ENCODE measurements at places on chromosomes 4 and X. TPM values are rescaled to one million over a fixed set of nuclear protein-coding genes. Genes with fewer than 3 reads are reported as not detected.

DNA sequence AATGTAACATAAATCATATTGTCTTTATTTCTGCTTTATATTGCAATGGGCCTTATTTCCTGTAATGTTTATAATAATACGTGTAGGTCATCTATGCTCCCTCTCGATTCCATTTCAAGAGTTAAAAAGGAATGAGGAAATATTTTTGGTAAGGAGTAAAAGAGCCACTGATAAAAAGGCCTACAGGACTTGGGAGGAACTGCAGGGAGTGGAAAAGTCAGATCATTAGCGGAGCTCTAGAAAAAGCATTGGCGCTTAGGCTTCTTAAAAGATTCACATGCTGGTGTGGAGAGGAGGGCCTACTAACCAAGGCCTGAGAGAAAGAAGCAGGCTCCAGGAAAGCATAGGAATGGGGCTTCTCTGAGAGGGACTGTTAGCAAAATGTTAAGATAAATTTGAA is 82.9 kb upstream of the PNPLA4 start:
- no peak for DNase-seq

Gene SSR4
- 252 TPM for total RNA-seq

Gene CXCR3
- total RNA-seq, result not detected

DNA sequence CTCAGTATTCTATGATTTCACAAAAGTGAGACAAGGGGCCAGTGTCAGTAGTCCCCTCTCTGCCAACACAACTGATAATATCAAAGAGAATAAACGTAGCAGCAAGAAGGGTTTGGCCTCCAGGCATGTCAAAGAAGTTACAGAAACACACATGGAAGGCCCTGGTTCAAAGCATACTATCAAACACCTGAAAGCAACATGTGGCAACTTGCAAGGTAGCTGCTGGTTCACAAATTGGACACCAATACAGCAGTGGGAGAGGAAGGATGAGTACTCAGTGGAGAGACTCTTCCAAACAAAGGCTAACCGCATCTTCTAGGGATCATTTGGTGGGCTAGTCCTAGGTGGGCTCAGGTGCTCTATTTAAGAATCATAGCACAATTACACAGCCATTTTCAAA is 74.9 kb upstream of the MAOA start:
- peak; percentile 29 for DNase-seq

DNA sequence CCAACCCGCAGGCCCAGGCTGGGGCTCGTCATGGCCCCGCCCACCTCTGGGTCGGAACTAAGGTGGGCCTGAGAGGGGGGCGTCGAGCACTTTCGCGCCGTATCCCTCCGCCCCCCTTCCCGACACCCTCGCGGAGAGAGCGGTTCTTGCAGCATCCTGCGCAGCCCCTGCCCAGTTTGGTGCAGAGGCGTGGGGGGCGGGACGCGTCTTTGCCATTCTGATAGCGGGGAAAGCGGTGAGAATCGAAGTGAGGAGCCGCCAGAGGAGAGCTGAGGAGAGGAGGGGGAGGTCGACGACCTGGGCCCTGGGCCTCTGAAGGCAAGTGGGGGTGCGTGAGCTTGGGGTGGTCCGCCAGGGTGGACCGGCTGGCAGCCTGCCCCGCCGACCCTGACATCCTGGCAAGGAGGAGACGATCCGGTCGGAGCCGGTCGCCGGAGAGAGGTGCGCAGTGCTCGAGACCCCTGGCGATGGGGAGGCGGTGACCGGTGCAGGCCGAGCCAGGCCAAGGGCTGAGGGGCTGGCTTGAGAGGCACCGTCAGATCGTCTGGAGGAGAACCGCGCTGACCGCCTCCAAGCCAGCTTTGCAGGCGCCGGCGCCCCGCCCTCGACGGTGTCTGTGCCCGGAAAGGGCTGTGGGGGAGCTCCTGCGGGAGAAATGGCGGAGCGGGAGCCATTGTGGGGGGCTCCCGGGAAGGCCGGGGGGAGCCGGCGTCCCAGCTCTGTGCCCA is 25.5 kb downstream of the GPRASP3 start:
- DNase-seq, result no peak

Gene PRDM8
- 7.0 TPM for total RNA-seq

DNA sequence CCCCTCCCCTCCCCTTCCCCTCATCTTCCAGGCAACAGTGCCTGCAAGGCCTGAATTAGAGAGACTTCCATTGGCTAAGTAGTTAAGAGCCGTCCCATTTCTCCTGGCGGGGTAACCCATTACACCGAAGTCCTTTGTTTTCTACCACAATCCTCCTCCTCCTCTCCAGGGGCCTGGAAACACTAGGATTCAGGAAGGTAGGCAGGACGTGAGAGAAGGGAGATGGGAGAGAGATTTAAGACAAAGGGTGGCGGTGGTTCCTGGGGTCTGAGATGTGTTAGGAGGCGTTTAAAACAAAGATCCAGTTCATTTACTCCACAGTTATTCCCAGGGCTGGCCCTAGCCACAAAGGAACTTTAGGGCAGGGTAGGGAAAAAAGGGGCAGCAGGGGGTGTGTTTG is 28.0 kb downstream of the NYX start:
- no peak for DNase-seq

DNA sequence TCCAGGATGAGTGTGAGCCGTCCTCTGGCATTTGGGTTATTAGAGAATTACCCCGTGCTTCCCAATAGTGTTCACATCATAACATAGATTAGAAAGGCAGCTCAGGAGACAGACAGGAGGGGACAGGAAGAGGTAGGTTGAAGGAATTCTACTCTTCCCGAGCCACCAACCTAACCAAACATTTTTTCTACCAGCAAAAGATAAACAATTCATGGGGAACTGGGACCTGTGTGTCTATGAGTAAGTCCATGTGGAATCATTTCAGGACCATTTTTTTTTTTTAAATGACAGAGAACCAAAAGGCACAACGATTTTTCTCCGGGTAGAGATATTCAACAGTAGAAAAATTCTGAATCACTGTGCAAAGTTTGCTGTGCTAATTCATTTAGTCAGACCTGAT is 174.2 kb upstream of the ETNPPL start:
- DNase-seq, result no peak

Gene TEX13B
- not detected for total RNA-seq

Gene AMBN
- not detected for total RNA-seq

Gene ARMCX4
- 20.3 TPM for total RNA-seq

GRCh38 chr4:6668391-6668790 is 25.3 kb upstream of the S100P start:
- DNase-seq, result no peak

Gene HTR2C
- not detected for total RNA-seq

DNA sequence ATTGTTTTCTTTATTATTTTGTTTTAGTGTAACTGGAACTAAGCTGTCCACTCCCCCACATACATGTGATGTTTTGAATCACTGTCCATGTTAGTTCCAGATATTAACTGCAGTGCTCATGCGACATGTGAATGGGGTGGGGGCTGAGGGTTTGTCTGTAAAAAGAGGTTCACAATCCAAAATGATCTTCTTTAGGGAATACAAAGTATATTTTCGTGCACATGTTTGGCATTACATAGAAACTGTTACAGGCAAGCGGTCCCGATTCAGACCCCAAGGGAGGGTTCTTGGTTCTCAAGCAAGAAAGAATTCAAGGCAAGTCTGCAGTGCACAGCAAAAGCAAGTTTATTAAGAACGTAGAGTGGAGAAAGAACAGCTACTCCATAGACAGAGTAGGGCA is 296.5 kb upstream of the CLNK start:
- no peak for DNase-seq

Gene CLDN34
- 0.98 TPM for total RNA-seq

Gene DCAF4L1
- total RNA-seq, result 0.33 TPM

Gene MAGIX
- total RNA-seq, result 12.4 TPM

DNA sequence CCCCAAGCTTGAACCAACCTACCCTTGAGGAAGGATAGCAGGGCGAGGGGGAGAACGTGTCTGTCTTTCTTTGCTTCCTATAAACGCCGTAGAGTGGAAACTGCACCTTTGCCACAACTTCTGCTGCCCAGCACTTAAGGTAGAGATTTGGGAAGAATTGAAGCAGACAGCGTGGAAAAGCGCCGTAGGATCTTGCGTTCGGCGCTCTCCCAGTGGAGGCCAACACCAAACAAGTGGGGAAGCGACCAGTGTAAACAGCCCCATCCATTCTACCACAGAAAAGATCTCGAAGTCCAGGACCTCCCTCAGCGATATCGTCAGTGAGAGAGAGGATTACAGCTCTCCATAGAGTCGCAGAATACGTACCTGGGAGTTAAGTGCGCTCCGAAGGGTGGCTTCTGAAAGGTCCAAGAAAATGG is 3.9 kb upstream of the NKX6-1 start:
- no peak for DNase-seq

DNA sequence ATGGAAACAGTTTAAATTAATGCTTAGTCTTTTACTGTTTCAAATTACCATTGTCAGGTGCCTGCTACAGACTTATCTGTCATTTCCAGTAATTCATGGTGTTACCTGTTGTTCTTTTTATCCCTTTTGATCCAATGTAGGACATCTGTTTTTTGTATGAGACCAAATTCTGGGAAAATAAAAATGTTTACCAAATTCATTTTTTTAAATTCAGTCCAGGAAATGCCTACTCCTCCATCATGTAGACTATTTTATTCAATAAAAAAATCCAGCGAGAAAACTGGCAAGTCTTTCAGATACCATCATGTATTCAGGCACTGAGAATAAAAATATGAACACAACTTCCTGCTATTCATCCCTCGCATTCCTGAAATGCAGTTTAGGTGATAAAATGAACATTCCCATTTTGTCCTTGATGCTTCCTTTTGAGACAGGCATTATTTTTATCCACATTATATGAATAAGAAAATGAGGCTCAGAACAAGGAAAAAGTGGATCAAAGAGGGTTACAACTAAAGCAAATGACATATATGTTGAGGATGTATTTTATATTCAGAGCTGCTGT is 584.2 kb downstream of the SPRY1 start:
- DNase-seq, result no peak

DNA sequence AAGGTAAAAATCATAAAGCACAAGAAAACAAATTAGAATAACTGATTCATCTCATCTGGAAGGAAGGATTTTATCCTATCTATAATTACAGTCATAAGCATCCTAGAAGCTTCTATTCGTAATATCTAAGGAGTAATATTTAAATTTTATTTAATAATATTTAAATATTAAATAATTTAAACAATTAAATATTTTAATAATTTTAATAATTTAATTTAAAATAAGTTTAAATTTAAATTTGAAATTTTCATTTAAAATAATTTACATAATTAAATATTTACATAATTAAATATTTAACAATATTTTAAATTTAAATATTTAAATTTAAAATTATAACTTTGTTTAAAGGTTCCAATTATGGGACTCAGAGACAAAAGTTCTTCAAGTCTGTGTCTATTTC is 127.5 kb upstream of the GK2 start:
- no peak for DNase-seq

GRCh38 chr4:129362691-129363274 is 266.8 kb downstream of the C4orf33 start:
- peak; percentile 18 for DNase-seq

Gene PALLD
- total RNA-seq, result 174 TPM

- no peak for DNase-seq
These were observed 255.4 kb downstream of the ARHGAP10 start for GRCh38 chr4:147987252-147987651.

- DNase-seq, result no peak
These were observed 2.7 kb downstream of the SHOX start for GRCh38 chrX:633043-633984.

Gene SPANXN4
- not detected for total RNA-seq

DNA sequence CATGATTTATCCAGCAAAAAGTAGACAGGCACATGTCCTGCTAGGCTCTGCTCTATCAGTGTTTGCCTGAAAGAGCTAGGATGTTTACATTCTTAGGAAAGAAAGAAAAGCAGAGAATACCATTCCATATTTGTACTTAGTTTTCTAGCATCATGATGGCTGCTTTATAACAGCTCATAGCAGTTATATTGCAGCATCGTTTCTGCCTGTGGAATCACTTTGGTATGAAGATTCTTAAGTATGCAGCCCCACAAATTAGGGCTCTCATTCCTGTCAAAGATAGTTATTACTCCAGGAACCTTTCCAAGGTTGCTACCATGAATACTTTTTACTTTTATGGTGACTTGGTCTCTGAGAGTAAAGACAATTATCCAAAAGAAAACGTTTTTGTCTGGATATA is 119.0 kb upstream of the MYOZ2 start:
- DNase-seq, result no peak

DNA sequence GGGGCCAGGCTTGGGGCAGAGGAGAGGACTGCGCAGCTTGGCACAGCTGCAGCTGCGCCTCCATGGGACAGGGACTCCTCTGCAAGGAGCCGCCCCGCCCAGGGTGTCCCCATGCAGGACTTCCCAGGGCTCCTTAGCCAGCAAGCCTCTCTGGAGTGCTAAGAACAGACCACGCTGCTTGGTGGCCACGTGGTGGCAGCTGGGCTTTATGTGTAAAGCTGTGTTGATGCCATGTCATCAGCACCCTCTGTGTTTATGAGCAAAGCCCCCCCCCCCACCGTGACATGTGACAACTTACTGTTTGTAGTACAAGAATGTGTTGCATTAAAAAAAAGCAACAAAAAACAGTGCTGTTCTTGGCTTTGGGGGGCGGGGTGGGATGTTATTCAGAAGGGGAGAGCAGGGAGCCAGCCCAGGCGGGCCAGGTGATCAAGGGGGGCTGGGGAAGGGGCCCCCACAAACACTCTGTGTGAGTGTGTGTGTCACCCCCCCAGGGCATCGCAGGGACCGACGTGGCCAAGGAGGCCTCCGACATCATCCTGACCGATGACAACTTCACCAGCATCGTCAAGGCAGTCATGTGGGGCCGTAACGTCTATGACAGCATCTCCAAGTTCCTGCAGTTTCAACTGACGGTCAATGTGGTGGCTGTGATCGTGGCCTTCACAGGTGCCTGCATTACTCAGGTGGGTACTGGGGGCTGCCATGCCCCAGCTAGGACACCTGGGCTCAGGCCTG is 40.3 kb downstream of the ATP2B3 start:
- DNase-seq, result no peak

Gene MAOB
- 46.0 TPM for total RNA-seq

DNA sequence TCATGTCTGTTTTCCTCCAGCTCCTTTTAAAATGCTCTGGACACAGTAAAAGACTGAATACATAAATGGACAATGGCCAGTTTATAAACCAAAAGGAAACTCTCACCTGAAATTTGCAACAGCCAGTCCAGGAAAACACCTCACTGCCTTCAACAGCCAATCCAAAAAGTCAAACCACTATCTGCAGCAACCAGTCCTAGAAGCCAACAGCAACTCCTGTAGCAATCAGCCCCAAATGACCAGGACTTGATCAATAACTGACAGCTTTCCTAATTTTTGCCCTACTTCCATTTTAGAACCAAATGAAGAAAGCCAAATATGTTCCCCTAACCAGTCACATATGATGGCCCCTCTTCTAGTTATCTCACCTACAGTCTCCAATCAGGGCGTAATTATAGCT is 309.5 kb upstream of the CPXCR1 start:
- no peak for DNase-seq

Gene COL4A5
- 75.1 TPM for total RNA-seq

DNA sequence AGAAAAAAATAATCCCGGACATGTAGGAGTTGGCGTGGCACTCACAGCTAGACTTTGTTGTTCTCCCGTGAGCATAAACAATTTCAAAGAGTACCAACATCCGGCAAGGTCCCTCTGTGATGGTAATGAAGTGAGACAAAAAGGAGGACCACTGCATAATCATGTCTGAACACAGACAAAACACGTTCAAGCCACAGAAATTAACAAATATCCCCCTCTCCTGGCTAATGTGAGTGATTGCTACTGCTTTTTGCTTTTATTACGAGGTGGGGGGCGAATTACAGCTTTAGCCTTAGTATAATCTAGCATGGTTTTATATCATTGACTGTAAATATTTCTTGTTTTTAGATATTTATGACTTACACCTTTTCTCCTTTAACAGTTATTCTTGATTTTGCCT is 118.5 kb downstream of the PLS3 start:
- DNase-seq, result no peak
